ENCODE measurements at places on chromosomes 3 and 15.

DNA sequence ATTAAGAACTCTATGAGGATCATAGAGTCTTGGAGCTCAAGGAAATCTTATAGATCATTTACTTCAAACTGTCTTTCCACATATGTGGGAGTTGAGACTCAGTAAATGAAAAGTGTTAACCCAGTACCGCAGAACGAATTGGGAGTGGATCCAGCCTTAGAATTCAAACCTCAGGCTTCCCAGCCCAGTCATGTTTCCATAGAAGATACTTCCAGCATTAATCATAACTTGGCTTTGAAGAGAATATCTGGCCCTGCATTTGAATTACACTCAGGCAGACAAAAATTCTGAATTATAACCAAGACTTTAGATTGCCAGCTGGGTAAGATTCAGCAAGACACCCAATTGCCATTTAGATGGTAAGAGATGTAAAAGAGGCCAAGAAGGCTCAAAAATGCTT is 972.0 kb downstream of the TUSC7 start:
- DNase-seq: peak; percentile 65

- DNase-seq: no peak
Measured at GRCh38 chr15:71203586-71204474, 88.6 kb downstream of the THSD4 start.

DNA sequence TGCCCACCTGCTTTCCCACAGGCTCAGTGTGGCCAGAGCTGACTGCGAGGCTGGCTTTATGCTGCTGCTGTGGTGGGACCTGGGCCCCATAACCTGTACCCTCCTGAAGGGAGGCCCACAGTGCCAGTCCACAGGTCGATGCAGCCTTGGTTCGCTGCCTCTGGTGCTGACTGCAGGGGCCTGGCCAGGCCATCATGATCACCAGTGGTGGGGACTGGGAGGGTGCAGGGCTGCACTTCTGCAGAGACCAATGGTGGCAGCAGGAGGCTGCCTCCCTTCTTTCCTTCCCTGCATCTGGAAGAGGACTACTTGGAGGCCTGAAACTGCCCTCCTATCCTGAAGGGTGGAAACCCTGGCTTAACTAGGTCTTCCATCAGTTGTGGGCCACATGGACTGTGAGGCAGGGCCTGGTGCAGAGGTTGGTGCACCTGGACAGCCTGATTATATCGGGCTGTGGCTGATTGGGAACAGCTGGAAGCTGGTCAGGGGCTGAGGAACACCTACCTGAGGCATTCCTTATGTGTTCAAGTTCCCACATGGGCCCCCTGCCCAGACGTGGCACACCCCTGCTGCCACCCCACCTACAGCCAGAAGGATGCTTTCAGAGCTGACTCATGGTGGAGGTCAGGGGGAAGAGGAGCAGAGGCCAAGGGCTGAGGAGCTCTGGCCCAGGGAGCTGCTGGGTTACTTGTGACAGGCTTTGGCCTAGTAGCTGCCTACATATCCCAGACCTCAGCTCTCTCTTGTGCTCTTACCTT is 29.8 kb downstream of the POMGNT2 start:
- DNase-seq: no peak

DNA sequence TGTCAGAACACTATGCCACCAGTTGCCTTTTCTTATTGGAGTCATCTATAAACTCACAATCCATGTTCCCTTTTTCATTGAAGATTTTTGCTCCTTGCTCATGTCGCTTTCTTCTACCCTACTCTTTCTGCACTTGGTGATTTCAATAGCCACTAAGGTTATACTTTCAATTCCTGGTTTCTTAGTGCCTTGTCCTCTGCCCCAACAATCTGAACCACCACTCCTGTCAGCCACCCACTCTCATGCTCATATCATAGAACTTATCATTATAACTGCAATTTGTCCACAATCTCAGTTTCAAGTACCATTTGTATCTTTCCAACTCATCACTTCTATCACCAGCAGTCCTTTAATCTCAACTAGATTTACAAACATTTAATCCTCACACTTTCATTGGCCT is 10.0 kb upstream of the GRAMD1C start:
- DNase-seq: no peak

- DNase-seq: peak; percentile 96
Measured at GRCh38 chr15:66803182-66803729, 101.2 kb downstream of the SMAD6 start.

DNA sequence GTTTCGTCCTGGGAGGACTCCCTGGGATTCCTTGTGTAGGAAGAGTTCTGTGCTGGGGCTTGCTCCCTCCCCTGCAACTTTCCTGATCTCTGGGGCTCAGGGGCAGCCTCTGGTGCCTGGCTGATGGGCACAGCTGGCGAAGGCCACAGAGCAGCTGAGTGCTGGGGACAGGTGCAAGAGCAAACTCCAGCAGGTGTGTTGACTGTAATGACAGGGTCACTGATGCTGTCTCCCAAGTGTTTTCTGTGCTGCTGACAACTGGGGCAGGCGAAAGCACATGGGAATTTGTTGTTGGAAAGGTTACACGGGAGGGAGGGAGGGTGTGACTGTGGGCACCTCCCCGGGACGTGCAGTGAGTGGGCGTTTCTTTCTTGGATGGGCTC is 21.6 kb downstream of the CPN2 start:
- no peak for DNase-seq

DNA sequence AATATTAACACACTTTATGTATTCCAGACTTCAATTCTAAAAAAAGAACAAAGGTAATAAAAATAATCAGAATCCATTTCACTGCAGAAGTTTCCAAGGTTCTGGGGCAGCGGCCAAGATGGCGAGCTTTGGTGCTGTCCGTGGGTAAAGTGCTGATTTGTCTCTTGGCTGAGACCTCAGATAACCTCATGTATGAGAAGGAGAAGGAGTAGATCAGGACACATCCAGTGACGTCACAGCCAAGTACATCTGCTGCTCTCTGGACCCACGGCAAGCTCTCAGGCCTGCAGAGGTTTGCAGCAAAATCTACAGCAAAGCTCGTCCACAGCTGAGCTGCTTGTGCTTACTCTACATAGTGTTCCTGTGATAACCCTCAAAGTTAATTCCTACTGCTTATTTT is 165.7 kb downstream of the MAGI1 start:
- no peak for DNase-seq

- no peak for DNase-seq
Measured at GRCh38 chr3:21894459-21895340, 143.7 kb upstream of the ZNF385D start.

- peak; percentile 12 for DNase-seq
Measured at GRCh38 chr15:51077221-51078153, 17.2 kb downstream of the TNFAIP8L3 start.

DNA sequence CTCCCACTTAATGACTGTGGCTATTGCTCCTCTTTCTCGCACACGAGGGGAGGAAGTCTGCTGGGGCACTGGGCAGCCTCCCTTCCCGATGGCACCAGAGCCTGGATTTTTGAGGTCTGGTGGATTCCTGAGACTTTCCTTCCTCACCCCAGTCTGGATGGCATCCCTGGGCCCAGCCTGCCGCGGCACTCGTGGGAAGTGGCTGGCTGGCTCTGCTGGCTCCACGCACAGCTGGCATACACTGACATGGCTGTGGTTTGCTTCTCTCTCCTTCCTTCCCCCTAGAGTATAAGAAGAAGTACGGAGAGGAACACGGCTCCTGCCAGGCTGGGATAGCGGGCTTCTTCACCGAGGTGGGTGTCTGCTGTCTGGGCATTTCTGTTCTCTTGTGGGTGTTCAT is 319.8 kb upstream of the LRRFIP2 start:
- no peak for DNase-seq

- DNase-seq: no peak
Measured at GRCh38 chr15:90701048-90701447, 16.1 kb upstream of the BLM start.

- no peak for DNase-seq
Measured at GRCh38 chr3:127535901-127536829, 54.4 kb downstream of the TPRA1 start.

DNA sequence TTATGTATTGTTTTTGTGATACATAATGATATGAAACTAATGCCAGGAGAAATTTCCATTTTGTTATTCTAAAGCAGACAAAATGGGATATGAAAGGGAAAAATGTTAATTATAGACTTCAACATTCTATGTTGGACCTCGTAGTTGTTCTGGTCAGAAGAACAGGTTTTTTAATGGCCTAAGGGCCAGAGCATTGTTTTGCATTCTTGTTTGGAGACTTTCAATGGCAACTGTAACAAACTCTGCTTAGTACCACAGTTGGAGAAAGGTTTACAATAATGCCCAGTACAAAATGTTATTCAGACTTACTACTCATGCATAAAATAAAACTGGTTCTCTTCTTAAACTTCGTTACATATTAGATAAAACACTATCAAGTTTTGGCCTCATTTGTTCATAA is 12.2 kb downstream of the PPARG start:
- DNase-seq: no peak

GRCh38 chr15:99452010-99452409 is 113.8 kb upstream of the MEF2A start:
- no peak for DNase-seq

GRCh38 chr15:77646104-77646694 is 13.5 kb upstream of the LINGO1 start:
- DNase-seq: no peak

- DNase-seq: no peak
Measured at GRCh38 chr15:70512772-70513362, 250.5 kb downstream of the UACA start.

GRCh38 chr15:95363646-95364045 is 966.9 kb upstream of the NR2F2 start:
- DNase-seq: no peak

GRCh38 chr3:149016669-149017541 is 25.6 kb downstream of the GYG1 start:
- peak; percentile 75 for DNase-seq

GRCh38 chr3:33931512-33931911 is 133.1 kb downstream of the PDCD6IP start:
- no peak for DNase-seq

DNA sequence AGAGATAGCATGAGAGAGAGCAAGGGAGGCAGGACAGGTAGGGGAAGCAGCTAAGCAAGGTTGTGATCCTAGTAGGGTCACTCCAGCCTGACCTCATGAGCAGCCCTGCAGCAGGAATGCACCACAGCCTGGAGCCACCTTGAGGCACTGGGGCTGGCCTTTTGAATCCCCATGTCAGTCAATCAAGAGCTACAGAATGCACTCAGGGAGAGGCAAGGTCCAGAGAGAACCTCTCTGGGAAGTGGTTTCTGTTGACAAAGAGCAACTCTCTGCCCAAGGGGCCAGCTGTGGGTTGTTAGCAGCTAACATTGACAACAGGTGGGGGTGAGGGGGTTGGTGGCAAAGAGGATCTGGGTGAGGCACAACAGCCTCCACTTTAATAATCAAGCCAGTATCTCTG is 54.6 kb downstream of the TRANK1 start:
- no peak for DNase-seq

GRCh38 chr3:146498002-146498736 is 28.8 kb upstream of the PLSCR2 start:
- no peak for DNase-seq

DNA sequence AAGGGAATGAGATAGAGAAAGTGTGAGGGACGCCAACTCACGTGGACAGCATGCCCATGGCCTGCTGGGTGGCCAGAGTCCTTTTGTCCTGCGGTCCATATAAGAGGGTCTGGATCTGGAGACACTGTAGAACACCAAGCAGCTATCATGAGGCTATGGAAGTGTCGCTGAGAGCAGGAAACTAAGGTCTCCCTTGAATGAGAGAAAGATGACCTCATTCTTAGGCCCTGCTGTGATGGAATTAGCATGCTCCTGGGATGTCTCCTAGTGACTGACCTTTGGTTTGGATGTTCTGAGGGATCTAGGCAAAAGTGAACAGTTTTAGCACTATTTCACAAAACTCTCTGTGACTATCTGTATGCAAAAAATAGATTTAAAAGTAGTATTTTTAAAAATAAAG is 34.4 kb downstream of the SYNM start:
- DNase-seq: no peak

GRCh38 chr3:187064210-187065115 is 74.8 kb downstream of the RPL39L start:
- DNase-seq: no peak

GRCh38 chr3:185129083-185129482 is 23.8 kb downstream of the C3orf70 start:
- DNase-seq: no peak

- no peak for DNase-seq
Measured at GRCh38 chr3:143362115-143362991, 242.8 kb downstream of the CHST2 start.

GRCh38 chr3:45215466-45215865 is 10.6 kb downstream of the TMEM158 start:
- DNase-seq: no peak

DNA sequence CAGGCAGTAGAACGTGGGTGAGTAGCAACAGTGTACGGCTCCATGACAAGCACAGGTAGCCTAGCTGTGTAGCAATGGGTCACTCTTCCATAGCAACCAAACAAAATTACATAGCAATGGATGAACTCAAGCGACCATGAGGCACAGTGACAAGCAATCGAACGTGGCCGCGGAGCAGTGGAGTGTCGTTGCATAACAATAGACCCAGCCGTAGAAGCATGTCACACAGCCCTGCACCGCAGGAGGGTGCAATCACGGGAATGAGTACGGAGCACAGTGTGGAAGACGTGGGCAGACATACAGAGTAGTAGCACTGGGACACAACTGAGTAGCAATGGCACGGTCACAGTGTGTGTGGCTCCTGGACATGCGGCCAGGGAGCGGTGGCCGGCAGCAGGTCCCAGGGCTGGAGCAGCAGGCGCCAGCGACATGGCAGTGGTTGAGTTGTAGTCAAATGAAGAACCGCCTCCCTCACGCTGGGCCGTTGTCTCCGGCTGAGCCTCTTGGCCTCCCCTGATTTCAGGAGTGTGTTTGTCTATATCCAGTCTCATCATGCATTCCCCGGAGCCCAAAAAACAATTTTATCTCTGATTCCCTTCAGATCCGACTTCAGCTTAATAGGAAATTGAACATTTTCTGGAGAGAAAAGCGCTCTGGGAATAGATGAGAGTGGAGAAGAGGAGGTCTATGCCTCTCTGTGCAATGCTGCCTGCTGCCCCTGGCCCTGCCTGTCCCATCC is 64.1 kb downstream of the CCDC33 start:
- no peak for DNase-seq

- no peak for DNase-seq
Measured at GRCh38 chr3:45232521-45232920, 6.4 kb upstream of the TMEM158 start.

- no peak for DNase-seq
Measured at GRCh38 chr3:5784690-5785089, 597.2 kb downstream of the EDEM1 start.

DNA sequence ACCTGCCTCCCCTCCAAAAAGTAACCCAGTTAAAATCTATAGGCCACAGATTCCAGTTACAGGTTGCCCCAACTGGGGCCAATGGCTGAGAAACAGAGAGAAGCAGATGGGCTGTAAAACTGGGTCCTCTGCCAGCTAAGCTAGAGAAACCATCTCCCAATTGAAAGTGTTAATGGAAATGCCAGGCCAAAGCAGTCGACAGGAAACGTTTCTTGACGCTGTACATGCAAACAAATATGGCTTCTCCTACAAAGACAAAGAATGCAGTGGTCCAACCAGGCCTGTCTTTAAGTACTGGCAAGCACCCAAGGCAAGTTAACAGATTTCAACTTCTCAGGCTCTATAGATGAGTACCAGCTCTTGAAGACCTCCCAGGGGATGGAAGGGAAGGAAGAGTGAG is 71.3 kb downstream of the MAGI1 start:
- no peak for DNase-seq

GRCh38 chr15:83873966-83874365 is 220.0 kb downstream of the ADAMTSL3 start:
- DNase-seq: no peak

Data from GM04504 (cell line).